Aorta (tissue), 5 donors: ENCODE measurements at places on chromosomes 6 and 20. TPM values are rescaled to one million over a fixed set of nuclear protein-coding genes. Genes with fewer than 3 reads are reported as not detected.

Gene BAG2
- total RNA-seq: 18.8 TPM

Gene FABP7
- not detected for total RNA-seq

DNA sequence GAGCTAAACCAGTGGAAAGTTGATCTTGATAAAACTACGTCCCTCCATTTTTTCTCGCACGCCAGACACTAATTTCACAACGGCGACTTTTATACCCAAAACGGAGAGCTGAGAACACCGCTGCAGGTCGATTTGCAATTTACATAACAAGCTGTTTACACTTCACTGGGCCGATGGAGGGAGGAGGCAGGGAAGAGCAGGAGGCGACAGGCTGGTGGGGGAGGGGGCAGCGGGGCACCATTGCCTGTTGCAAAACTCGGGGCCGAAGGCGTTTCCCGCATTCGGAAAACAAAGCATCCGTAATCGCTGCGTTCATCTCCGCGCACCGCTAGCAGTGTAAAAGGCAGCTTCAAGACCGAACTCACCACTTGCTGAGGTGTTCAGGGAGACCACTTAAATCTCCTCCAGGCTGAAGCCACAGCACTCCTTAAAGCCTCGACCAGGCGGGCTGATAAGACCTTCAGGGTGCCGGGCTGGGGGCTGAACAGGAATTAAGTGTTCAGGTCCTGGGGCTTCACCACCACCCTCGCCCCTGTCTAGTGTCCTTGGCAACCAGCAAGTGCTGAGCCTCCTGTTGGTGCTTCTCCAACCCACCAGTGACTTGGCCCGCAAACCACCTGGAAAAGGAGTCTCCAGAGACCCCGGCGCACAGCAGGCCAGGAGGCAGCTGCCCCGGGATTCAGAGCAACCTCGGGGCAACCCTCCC, 2.0 kb upstream of the FOXC1 start:
- peak; percentile 79 for DNase-seq

DNA sequence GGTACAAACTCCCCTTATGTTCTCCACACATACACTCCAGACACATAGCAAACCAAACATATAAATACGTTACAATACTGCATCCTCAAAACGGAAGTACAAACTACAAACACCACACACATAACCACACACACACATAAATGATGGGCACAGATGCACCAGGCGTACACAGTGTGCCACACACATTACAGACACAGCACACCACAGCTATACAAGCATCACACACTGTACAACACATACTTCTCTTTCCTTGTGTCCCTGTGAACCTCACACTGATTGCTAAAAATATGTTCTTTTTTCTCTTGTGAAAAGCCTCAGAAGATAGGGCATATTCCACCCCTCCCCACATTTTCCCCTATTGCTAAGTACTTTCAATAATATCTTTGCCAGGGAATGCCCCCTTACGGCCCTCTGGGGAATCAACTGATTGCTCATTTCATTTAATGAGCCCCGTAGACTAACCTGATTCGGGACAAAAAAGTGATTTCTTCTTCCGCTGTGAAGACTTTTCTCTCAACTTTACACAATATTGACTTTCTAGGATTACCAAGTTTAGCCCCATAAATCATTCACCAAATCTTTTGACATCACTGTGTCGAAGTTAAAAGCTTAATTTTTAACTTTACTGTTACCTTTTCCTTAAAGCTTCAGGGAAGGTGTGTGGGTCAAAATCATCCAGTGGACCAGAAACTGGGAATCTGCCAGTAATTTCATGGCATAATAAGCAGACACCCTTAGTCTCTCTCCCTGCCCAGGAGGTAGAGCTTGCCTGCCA, at the start of gene SLC17A1:
SLC17A1 (minus strand) TSS at position 521 of the 775 bp plus-strand sequence. CDS start 1,495 bp downstream, outside the sequence.
- no peak for DNase-seq

- no peak for DNase-seq
These were observed 381.1 kb upstream of the ZFP64 start for GRCh38 chr20:52572687-52573086.

GRCh38 chr20:5100684-5101347, 18.9 kb downstream of the PCNA start:
- peak; percentile 92 for DNase-seq

- DNase-seq: no peak
These were observed 4.4 kb downstream of the ANKRD60 start for GRCh38 chr20:58224097-58224496.
